ENCODE measurements at places on chromosomes 5 and 9. TPM values are rescaled to one million over a fixed set of nuclear protein-coding genes. Genes with fewer than 3 reads are reported as not detected.
A peak's percentile ranks its signal among the peaks of the same experiment; 100 is the strongest.

DNA sequence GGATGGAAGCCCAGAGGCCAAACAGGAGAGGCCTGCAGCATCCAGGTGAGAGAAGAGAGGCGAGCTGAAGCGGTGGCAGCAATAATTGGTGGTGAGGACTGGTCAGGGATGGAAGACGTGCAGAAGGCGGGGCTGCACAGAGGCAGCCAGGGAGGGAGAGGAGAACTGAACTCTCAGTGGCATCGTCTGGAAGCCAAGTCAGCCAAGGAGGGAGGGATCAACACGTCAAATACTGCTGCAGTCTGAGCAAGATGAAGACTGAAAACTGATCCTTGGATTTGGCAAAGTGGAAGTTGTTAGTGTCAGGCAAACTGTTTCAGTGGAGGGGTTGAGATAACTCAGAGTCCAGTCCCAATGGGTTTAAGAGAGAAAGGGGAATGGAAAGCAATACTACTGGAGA is 145.4 kb downstream of the CDK5RAP2 start:
- no peak for DNase-seq

The GGTA1 gene
- not detected for total RNA-seq

The SHOC1 gene
- total RNA-seq, result not detected

GRCh38 chr5:148825716-148826052 is 727 bp upstream of the ADRB2 start:
- no peak for DNase-seq

The C9orf50 gene
- not detected for total RNA-seq

- no peak for DNase-seq
Observed at GRCh38 chr9:37429441-37430285, 7.2 kb downstream of the GRHPR start.

DNA sequence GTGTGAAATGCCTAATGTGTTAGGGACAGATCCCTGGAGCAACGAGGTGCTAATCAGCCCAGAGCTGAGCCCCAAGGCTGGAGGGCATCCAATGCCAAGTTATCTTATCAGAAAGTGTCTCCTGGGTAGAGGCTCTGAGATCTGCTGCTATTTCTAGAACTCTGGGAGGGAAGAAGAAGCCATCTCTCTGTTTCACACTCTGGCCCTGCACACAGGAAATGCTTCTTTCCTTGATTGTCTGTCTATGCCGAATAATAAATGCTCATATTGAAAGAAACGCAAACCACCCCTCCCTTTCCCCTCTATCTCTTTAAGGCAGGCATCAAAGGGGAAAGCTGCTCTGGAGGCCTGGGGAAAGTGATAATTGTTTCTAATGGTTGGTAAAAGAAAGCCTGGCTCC is 166.7 kb downstream of the PAPPA start:
- DNase-seq, result no peak

The FSTL4 gene
- 6.1 TPM for total RNA-seq

DNA sequence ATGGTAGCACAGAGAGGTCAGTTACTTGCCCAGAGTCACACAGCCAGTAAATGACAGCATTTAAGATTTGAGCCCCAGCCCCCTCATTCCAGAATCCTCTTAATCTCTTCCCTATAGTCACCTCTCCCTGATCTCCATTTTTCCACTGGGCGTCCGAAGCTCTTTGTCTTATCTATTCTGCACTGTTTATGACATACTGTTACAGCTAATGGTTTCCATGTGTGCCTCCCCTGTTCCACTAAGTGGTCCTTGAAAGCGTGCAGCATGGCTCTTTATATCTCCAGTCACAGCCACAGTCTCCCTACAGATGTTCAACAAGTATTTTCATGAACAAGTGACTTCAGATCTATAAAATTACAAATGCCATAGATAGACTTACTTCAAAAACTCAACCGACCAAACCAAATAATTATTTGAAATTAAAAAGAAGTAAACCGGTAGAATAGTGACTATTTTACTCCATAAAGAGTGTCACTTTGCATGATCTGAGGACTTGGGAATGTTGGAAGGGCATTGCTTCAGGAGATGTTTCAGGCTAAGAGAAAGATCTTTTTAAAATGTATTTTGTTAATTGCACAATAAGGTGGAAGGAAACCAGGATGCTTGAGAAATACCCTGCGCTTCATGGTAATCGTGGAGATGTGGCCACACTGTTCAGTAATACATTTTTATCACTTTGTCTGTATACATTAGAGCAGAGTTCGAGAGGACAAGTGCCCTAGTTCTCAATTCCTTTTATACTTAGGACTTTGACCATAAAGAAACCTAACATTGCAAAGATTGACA is 237.2 kb downstream of the FBXL7 start:
- DNase-seq, result no peak

DNA sequence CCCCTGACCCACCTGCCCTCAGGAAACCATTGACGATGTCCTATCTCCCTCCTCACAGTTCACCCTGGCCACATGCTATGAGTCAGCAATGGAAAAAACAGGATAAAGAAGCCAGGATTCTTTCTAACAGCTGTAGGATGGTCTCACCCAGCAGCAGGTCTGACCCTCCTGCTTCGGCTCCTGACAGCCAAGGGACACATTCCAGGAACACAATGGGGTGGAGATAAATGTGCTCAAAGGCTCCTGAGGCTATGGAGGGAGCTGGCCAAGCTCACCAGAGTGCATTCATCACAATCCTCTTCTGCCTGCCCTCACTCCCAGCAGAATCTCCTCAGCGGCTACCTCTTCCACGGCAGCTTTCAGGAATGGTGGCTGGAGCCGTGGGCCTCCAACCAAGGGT is 170.3 kb downstream of the PJA2 start:
- no peak for DNase-seq

DNA sequence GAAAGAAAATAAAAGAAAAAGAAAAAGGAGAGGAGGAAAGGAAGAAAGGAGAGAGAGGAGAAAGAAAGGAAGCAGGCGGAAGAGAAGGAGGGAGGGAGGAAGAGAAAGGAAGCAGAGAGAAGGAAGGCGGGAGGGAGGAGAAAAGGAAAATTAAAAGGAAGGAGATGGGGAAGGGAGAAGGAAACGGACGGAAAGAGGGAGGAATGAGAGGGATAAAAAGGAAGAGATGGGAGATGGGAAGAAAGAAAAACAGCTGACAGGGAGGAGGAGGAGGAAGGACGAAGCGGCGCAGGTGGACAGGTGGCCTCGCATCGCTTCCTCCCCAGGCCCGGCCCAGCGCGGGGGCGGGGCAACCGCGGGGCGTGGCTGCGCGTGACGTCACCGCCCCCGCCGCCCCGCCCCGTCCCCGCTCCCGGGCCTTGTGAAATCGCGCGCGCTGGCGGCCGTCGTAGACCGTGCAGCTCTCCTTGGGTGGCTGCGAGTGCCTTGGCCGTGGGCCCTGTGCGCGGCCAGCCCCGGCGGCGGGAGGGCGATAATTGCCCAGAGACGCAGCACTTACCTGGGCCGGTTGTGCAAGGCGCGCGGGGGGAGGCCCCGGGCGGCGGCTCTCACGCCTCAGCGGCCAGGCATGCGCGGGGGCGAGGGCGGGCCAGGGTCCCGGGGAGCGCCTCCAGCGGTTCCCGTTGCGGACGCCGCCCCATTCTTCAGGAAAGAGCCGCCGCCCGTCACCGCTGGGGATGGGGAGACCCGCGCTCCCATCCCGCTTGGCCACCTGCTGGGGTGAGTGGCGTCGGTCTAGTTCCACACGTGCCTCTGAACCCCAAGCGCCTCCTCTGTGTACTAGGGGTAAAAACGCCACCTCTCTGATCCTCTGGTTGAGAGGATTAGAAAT is 49.6 kb upstream of the FOXE1 start:
- DNase-seq, result peak; percentile 84

The FOXD4L4 gene
- total RNA-seq, result not detected

- DNase-seq, result no peak
Observed at GRCh38 chr5:12095808-12096281, 191.6 kb upstream of the CTNND2 start.

The DEPDC1B gene
- 67.4 TPM for total RNA-seq
